CD8-positive, alpha-beta T cell (primary cell): ENCODE measurements at places on chromosomes 7 and 10.

DNA sequence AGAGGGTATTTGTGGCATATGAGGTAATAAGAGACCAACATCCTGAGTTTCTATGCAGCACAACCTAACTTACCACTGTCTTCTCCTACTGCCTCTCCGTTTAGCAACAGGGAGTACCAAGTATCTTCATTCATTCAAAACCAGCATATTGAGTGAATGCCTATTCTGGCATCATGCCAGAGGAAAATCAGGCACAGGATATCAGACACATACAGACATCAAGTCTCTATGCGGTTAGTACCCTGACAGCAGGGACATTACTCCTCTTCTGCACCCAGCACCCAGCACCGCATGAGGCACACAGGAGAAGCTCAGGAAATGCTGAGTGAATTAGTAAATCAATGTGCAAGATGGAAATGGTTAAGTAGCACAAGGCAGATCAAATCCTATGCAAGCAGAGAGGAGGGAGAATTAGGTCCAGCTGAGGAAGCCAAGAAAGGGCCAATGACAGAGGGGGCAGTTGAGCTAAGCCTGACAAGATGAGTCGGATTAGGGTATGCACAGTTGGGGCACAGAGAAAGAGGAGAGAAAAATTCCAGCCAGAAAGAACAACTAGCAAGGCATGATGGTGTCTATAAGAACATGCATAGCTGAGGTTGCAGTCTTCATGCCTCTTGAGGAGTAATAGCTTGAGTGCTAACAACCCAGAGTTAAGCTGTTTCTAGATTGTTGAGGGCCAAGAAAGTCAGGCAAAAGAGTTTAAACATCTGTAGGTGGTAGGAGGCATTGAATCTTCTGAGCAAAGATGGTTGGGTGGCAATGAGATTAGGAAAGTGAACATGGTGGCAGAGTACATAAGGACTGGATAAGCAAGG lies 146.0 kb downstream of the PLXNA4 start:
- DNase-seq, result no peak

GRCh38 chr7:30980194-30980593 lies 16.4 kb downstream of the GHRHR start:
- DNase-seq, result no peak

- no peak for DNase-seq
Observed at GRCh38 chr7:111825046-111825445, 262.8 kb upstream of the IMMP2L start.

DNA sequence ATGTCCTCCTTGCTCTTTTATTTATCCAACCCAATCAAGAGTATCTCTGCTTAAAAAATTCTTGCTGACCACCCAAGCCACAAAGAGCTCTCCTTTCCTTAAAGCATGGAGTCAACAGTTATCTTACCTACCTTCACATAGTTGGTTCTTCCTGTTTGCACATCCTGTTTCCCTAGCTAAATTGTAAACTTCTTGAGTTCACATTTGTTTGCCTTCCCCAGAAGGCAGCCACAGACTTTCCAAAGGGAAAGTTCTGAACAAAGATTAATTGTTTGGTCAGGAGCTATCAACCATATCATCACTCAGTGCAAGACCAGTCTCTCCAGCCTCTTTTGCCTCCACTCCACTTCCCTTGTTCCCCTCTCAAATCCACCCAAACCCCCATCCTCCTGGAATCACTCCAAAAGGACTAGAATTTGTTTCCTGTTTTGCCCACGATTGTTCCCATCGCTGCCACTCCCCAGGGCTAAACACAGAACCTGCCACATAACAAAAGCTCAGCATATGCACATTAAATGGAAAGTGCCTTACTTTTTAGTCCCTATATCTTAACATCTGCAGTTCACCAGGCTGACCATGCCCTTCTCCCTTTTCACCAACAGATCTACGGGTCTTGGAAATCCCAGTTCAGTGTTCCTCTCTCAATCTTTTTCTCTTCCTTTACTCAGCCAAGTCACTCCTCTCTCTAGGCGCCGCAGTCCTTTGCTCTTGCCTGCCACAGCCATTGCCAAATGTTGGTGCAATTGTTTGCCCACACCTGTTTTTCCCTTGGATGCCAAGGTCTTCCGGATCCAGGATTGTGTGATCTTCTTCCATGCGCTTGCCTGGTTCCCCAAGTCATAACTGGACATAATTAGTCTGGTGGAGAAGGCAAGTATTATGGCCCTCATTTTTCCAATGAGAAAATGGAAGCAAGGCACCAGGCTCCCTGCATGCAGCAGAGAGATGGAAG lies 265.5 kb downstream of the KCNMA1 start:
- no peak for DNase-seq

- DNase-seq, result no peak
Observed at GRCh38 chr7:151665368-151665767, 145.7 kb upstream of the RHEB start.

- no peak for DNase-seq
Observed at GRCh38 chr7:34220506-34221185, 315.3 kb downstream of the BMPER start.

DNA sequence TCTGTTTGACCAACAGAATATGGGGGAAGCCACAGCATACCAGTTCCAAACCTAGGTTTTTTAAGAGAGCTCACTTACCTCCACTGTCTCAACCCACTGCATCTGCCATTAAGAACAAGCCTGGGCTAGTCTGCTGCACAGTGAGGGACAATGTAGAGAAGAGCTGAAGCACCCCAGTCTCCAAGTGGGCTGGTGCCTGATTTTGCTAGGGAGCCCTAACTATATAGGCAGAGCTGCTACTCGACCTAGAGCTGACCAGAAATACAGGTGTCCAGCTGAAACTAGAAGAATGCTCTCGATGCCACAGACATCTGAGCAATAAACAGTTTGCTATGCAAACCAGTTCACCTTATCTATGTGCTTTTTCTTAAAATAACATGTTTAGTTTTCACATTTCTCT lies 106.9 kb upstream of the BET1 start:
- DNase-seq, result no peak

GRCh38 chr7:156347132-156347531 lies 293.4 kb upstream of the RNF32 start:
- no peak for DNase-seq

GRCh38 chr10:130416334-130417150 lies 280.4 kb downstream of the GLRX3 start:
- DNase-seq, result no peak

GRCh38 chr7:46484906-46485305 lies 563.8 kb upstream of the IGFBP3 start:
- no peak for DNase-seq

DNA sequence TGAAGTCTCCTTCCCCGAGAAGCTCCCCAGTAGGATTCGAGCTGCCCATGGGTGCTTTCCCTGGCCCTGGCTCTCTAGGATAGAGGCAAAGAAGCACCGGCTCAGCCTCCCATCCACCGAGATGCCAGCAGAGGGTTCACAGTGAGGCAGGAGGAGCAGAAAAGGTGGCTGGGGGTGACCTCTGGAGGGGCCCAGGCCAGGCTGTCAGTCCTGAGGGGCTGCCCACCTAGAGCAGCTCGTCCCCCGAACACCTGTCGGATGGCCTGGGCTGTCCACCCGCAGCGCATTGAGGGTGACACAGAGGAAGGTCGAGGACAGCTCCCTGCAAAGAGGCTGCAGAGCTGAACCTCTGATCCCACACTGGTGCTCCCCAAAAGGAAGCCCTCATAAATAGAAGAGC lies 167.2 kb upstream of the PPP2R2D start:
- no peak for DNase-seq

DNA sequence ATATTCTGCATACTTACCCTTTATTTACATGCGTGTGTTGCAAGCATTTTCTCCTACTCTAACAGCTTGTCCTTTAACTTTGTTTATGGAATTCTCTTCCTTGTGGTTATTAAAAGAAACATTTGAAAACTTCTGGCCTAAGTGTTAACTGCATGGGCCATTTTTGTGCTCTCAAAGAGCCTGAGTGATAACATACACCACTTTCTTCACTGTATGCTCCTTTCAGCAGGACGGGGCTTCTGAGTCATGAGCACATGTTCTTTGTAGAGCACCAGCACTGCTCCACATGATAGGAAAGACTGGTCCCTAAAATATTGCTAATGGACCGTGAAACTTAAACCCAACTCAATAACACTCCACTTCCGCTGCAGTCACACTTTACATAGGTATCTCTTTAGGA lies 1093.6 kb upstream of the GHITM start:
- no peak for DNase-seq

DNA sequence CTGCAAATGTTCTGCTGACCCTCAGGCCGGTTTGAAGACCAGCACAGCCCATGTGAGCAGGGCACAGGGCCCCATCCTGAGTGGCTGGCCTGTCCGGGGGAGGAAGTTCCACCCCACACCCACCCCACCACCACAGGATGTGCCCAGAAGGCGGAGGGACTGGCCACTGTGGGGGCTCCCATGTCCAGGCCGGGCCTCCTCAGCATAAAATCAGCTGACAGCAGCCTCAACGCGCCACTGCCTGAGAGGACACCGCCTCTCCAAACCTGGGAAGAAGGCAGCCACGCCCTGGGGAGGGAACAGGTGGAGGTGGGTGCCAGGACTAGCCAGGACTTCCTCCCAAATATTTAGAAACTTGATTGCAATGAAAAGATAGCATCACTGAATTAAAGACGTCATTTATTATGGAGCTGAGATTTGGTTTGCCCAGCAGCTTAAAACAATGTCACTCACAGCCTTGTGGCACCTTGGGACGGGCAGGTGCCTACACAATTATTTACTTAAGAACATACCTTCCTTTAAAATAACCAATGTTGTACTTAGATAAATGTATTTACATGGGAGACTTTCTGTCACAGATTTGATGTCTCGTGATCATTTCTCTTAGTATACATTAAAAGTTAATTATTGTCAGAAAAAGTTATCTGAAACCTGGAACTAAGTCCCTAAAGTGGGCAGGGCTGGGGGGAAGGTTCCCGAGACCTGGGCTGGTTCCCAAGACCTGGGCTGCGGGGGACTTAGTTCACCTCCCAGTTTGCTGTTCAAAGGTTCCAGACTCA lies 27.3 kb upstream of the FAM20C start:
- no peak for DNase-seq

- no peak for DNase-seq
Observed at GRCh38 chr7:26562841-26563240, 271.2 kb downstream of the SNX10 start.

DNA sequence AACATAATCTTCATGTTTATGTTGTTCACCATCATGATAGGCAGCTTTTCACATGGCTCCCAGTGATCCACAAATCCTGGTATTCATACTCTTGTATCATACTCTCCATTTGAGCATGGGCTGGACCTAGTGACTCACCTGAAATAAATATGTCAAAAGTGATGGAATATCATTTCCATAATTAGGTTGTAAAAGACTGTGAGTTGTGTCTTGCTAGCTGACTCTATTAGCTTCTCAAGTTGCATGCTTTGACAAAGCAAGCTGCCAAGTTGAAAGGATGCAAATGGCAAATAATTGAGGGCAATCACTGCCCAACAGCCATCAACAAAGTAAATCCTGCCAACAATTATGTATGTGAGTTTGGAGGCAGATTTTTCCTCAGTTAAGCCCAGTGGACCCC lies 300.4 kb downstream of the AHR start:
- no peak for DNase-seq

DNA sequence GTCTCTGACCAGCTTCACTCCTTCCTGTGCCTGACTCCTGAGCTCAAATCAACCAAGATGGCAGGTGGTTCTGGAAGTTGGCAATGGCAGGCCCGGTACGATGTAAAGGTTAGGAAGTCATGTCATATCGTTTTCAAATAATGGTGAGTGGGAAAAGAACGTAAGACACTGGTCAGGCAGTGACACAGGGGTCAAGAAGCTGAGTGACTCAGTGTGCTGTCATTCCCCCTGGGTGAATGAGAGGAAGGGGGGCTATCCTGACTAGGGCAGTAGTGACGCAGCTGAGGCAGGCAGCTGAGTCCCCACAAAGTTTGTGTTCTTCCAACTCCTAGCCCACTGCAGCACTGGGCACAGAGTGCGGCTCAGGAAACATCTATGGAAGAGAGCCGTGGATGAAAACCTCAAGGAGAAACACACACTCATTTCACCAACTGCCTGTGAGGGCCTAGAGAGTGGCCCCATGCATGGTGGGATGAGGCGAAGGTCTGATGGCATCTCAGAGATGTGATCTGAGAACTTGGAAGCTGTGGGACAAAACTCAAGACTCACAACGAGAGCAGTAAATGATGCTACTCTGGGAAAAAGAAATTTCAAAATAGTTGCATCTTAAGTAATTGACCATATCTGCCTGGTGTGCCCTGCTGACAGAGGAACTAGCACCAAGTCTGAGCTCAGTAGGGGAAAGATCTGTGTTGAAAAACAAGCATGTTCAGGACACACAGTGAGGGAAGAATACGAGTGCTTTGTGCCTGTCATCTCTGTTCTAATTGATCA lies 23.2 kb downstream of the CREB3L2 start:
- DNase-seq, result no peak

DNA sequence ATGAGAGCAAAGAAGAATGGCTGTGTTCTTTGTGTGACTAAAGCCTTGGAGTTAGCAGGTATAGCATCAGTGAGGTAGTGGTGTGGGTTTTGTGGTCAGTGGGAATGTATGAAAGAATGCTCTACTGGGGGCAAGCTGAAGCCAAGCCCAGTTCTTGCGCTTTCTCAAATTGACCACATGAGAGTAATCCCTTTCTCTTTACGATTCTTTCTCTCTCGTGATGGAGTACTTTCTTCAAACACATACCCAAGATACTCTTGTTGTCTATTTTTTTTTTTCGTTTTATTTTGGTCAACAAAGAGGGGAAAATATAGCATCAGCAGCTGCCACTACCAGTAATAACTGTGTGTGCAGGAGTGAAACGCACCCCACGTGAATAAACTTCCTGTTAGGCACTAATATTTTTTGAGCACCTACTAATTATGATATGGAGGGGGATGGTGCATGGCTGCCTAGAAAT lies 8.4 kb upstream of the PANK1 start:
- DNase-seq, result no peak

DNA sequence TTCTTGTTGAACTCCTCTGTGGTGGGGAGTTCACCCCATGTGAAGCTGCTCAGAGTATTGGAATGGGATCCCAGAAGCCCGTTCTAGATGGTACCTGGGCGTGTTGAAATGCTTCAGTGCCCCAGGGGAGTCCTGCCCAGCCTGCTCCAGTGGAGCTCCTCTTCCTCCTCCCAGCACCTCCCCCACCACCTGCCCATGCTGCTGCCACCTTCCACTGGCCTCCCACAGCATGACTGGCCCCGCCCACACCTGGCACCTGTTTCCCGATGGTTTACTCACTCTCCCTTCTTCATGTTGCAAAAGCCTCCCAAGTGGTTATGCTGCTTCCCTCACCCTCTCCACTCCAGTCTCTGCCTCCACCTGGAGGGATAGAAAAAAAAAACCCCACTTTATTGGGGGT lies 32.2 kb upstream of the PCBD1 start:
- DNase-seq, result no peak

DNA sequence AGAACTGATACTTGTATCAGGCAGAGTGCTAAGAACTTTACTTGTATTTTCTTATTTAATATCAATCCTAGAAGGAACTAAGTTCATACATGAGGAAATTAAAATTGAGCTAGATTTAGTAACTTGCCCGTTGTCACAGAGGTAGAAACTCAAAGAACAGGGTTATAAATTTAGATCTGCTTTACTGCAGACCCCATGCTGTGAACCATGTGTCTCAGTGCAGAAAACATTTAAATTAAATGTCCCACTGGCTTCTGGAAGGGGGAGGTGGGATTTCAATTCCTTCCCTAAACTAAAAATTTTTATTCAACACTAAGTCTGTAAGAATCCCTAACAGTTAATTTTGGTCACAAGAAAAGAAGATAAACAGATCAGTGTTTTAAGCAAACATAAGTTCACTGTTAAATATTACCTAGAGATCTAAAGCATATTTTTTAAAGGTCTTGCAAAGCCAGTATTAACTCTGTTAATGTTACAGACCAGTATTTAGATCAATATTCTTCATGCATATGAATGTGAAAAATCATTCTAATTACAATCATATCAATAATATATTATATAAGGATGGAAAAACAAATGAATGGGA lies 23.1 kb downstream of the WASL start:
- DNase-seq, result no peak

GRCh38 chr7:16916105-16916639 lies 34.4 kb upstream of the AGR3 start:
- no peak for DNase-seq
